Fibroblast of skin of right biceps (primary cell): ENCODE measurements at places on chromosomes 7 and 10.

GRCh38 chr10:127526161-127526560 is 22.9 kb upstream of the NPS start:
- DNase-seq = no peak

GRCh38 chr10:14665304-14665703 is 109.4 kb downstream of the FAM107B start:
- DNase-seq = peak; percentile 3

- no peak for DNase-seq
Observed at GRCh38 chr7:104851268-104851667, 162.7 kb upstream of the KMT2E start.

GRCh38 chr7:756231-756927 is 29.3 kb upstream of the PRKAR1B start:
- DNase-seq = no peak

DNA sequence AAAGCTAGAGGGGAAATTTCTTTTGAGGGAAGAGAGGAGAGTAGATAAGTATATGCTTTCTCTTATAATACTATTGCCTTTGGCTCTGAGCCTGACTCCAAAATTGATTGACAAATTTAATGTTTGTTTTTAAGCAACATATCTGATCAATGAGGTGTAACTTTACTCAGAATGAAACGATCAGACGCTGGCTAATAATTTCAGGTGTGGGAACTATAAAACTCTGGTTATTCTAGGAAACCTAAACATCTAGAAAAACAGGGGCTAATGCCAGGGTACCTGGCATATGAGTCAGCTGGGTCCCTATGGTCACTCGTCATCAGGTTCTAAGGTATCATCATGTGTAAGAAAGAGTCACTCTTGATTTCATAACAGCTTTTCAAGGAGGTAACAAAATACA is 139.7 kb downstream of the ATE1 start:
- no peak for DNase-seq

DNA sequence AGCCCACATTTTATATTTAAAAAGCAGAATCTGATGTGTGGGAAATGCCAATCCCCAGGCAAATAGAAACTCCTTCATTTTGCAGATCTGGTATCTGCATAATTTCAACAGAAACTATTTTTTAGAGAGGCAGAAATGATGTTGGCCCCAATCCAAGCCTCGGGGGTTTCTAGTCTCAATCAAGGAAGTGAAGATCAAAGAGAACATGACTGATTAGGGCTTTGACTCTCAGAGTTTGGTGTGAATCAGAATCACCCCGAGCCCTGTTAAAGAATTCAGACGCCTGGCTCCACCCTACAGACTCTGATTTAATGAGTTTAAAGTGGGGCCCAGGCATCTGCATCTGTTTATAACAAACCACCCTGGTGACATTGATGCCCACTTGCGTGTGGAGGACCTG is 36.7 kb upstream of the UBE2H start:
- DNase-seq = peak; percentile 30

DNA sequence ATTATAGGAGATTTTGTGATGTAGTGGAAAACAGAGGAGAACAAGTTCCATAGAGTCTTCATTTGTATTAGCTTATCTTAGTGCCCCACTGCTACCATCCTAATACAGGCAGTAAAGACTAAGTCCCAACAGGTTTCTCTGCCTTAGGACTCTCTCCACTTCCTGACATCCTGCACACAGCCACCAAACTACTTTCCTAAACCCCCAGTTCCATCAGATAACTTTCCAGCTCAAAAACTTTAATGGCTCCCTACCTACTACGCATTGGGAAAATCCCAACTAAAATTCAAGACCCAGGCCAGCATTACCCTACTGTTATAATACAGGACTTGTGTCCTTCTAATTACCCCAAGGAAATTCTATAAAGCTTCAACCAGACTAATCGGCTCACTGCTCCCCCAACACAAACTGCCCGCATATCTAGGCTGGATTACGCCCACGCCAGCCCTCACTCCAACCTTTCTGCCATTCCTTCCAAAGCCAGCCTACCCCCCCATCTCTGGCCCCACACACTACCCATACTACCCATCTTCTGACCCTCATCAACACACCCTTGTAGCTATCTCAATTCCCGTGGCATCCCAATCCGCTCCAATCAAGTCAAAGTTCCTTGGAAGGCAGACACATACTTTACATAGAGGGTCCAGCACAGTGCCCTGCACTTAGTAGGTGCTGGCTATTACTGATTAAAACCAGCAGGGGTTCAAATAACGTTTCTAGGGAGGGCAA is 1.4 kb downstream of the IDE start:
- DNase-seq = no peak

DNA sequence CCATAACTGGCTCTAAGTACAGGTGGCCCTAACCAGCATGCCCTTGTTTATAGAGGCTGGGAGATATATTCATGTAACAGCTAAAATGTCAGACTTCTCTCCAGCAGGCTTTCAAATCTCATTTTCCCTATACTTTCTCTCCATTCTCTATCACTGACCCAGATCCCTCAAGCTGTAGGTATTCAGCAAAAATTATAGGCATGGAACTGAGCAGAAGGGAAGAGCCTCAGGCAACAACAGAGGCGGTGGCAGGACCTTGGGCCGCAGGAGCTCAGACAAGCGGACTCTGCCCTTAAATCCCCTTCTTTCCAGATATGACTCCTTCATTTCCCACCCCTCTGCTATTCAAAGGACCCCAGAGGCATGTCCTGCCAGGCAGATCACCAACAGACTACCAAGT is 417.4 kb downstream of the PLXNA4 start:
- DNase-seq = no peak

DNA sequence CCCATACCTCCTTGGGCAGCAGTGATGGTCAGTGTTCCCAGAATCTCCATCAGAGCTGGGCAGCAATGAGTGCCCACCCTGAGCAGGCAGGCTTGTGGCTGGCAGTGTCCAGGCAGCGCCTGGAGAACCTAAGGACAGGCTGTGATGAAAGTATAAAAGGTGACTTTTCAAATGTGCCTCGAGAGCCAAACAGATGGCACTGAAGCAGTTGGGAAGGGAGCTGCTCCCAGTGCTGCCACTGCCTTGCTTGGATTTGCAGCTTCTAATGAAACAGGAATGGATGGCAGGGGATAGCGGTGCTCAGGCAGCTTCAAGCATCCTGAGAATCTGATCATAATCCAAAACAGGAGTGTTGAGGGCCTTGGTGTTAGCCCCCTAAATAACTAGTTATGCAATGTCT is 179.8 kb upstream of the AOAH start:
- no peak for DNase-seq

DNA sequence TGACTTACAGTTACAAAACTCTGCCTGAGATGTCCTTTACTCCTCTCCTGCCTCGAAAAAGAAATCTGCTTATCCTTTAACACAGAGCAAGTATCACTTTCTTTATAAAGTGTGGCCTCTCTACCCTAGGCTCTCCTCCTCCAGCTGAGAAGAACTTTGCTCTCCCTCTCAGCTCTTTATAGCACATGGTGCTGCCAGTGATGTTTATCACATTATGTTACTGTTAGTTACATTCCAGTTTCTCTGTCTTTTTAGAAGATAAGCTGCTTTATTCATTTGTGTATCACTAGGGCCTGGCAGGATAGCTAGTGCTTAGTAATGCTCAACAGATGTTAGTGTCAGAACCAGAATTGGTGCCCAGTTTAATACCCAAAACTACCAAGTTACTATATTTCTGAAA is 41.1 kb upstream of the TMEM229A start:
- no peak for DNase-seq

DNA sequence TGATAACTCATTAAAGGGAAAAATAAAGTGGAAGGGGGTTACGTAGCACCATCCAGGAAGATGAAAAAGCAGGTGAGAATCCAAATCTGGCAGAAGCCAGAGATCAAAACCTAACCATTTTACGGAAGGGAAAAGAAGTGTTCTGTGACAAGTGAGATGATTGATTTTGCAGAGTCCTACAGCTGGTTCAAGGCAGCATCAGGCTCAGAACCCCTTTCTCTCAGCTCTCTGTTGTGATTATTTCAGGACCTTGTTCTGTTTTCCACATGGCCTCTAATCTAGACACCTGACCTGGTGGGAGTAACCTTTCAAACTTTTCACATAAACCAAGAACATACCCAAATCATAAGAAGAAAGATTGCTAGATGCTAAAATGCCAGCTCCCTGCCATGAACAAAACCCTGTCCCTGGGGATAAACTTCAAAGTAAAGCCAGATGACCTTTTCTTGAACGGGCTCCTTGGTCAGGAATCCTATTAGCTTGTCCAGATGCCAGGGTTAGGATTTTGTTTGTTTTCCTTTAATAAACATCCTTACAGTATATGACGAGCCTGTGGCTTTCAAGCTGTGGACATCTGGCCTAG is 5.9 kb downstream of the DUSP5 start:
- no peak for DNase-seq

DNA sequence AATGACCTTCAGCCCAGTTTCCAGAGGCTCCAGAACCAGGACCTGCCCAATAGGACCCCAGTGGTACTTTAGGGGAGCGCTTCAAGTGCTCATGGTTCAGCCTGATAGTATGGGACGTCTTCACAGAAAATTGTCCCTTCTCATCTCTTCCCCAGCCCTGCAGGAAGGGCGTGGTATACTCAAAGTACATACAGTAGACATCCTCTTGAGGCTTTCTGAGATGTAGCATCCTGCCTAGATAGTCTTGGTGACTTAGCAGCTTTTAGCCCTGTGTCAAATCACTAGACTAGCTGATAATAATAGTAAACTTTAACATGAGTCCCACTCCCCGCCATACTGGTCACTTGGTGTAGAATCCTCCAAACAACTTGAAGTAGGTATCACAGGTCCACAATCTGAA is 193.2 kb downstream of the CYP26A1 start:
- no peak for DNase-seq

DNA sequence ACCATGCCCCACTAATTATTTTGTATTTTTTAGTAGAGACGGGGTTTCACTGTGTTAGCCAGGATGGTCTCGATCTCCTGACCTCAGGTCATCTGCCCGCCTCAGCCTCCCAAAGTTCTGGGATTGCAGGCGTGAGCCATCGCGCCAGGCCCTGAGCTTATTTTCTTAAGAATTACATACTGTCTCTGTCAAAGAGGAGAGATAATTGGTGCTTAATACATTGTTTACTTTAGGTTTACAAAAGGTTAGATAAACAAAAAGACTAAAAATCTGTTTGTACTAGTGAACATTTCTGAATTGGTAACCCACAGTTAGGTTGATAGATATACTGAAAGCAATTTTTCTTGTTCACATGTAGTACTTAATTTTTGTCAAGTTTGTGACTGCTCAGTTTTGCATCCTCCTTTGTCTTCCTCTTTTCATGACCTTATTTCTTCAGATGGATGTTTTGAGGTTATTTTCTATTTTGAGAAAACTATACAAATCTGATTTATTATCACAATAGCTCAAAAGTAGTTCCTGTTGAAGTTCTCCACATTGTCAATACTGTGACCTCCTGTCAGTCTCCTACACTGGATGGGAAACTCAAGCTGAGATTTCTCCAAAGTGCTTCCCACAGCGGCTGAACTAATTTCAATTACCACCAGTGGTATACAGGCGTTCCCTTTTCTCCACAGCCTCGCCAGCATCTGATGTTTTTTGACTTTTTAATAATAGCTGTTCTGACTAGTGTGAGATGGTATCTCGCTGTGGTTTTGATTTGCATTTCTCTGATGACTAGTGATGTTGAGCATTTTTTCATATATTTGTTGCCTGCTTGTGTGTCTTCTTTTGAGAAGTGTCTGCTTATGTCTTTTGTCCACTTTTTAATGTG is 22.5 kb downstream of the HHEX start:
- DNase-seq = peak; percentile 32

DNA sequence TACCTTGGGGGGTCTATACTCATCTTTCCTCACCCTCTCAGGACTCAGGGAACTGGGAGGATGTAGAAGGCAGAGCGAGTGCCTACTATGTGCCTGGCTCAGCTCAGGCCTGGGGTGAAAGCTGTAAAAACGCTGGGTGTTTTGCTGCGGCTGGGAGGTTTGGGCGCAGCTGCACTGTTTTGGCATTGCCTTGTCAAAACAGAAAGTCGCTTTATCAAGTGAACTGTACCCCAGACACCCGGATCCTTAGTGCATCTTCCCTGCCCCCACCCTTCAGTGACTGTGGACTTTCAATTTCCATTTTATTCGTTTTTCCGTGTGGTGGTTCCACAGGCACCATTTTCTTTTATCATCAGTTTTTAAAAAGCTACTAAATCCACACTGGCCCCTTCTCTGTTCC is 86.7 kb upstream of the ZNF716 start:
- no peak for DNase-seq

DNA sequence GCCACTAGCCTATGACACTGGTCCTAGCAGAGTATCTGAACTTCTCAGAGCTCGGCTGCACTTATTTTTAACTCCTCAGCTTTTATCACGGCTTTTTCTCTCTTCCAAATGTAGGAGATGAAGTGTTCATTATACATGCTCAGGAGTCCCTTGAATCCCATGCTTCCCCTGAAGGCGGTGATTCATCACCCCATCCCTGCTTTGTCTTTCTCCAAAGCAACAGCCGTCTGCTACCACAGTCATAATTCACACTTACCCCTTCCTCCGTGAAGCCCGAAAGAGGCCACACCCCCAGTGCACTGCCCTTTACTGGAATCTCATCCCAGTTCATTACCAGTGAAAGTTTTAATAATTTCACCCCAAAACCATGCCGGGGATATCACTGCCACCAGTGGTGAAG is 301.5 kb upstream of the SHH start:
- DNase-seq = no peak
